Activated naive CD8-positive, alpha-beta T cell treated with anti-CD3 and anti-CD28 coated beads, Interleukin-2, amount 10 ng/mL, durations not matched to agents 7 days and 5 days (primary cell): ENCODE measurements at places on chromosomes 2 and 18. TPM values are rescaled to one million over a fixed set of nuclear protein-coding genes. Genes with fewer than 3 reads are reported as not detected.

GPR35 gene
- 19.2 TPM for total RNA-seq

MATN3 gene
- not detected for total RNA-seq

CDKL4 gene
- total RNA-seq, result 0.50 TPM

DNA sequence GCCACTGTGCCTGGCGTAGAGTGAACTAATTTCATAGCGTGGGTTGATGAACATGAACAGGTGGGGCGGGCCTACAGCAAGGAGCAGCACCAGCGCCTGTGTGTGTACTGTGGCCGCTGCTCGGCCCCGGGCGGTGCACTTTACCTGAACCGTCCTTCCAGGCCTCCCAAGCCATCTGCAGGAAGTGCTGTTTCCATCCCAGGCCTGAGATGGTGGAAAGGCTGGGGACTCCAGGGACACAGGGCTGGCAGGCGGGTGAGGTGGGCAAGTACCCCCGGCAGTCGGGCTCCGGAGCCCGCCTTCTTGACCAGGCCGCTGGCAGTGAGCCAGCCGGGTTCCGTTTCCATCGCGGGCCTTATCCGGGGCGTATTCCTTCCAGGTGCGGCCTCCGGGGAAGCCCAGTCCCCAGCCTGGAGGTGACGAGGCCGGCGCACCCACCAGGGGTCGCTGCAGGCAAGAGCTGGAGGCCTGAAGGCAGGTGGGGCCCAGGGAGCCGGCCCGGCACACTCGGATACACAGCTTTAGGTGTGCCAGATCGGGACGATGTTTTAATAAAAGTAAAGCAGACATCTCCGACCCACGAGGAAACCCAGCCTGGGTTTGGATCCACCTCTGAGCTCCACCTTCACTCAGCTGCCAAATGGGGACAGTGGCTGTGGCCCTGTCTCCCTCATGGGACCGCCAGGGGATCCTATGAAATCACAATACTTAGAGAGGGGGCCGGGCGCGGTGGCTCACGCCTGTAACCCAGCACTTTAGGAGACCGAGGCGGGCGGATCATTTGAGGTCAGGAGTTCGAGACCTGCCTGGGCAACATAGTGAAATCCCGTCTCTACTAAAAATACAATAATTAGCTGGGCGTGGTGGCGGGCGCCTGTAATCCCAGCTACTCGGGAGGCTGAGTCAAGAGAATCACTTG is 22.7 kb upstream of the PDIA6 start:
- H3K4me3 ChIP-seq, result no peak overlapping the region
- peaks cover 3% of the 10 kb centered on the region for H3K4me1 ChIP-seq
- peak; percentile 86 for DNase-seq
- peaks cover 17% of the 10 kb centered on the region for H3K27me3 ChIP-seq
- H3K36me3 ChIP-seq, result no peaks in the 10 kb centered on the region

GRCh38 chr2:24972315-24972961 is 683 bp upstream of the DNAJC27 start:
- peak; percentile 42 for DNase-seq
- H3K27me3 ChIP-seq, result no peaks in the 10 kb centered on the region
- H3K4me3 ChIP-seq, result peak overlapping the region; percentile 95

DNA sequence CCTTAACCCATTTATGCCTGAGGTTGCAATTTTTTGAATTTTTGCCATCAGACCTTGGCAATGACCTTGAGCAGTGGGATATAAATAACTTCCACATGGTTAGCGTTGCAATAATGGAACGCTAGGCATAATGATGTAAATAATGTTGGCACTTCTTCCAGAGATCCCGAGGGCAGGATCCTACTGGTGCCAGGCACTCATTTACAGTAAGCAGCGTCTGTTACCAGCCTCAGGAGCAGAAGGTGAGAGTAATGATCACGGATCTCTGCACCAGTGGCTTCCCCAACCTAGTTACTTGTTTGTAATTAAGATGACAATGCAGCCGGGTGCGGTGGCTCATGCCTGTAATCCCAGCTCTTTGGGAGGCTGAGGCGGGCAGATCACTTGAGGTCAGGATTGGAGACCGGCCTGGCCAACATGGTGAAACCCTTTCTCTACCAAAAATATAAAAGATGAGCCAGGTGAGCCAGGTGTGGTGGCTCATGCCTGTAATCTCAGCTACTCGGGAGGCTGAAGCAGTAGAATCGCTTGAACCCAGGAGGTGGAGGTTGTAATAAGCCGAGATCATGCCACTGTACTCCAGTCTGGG is 41.9 kb downstream of the CPO start:
- H3K27ac ChIP-seq, result no peak overlapping the region
- H3K4me3 ChIP-seq, result no peak overlapping the region
- peaks cover 5% of the 10 kb centered on the region for H3K27me3 ChIP-seq
- peaks cover 3% of the 10 kb centered on the region for H3K4me1 ChIP-seq
- no peak for DNase-seq

DNA sequence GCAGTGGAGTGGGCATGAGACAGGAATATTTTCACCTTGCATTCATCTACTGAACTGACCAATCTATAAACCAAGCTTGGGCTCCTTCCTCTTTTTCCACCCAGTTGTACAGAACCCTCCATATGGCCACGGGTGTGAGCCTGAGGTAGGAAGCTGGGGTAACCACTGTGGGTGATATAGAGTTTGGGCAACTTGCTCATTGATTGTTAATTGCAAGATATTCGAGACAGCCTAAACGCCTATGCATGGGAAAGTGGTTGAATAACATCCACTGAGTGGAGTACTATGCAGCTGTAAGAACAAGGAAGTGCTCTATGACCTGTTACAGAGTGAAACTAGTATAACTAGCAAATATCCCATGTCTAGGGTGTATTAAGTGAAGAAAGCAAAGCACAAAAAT is 7.3 kb upstream of the VAPA start:
- H3K4me1 ChIP-seq, result no peaks in the 10 kb centered on the region
- H3K4me3 ChIP-seq, result no peak overlapping the region
- H3K36me3 ChIP-seq, result no peaks in the 10 kb centered on the region
- peaks cover 22% of the 10 kb centered on the region for H3K27me3 ChIP-seq
- DNase-seq, result no peak
